ENCODE measurements at places on chromosomes 7 and 10.

- DNase-seq: no peak
These were observed 120.8 kb downstream of the DNAJB6 start for GRCh38 chr7:157457355-157458253.

DNA sequence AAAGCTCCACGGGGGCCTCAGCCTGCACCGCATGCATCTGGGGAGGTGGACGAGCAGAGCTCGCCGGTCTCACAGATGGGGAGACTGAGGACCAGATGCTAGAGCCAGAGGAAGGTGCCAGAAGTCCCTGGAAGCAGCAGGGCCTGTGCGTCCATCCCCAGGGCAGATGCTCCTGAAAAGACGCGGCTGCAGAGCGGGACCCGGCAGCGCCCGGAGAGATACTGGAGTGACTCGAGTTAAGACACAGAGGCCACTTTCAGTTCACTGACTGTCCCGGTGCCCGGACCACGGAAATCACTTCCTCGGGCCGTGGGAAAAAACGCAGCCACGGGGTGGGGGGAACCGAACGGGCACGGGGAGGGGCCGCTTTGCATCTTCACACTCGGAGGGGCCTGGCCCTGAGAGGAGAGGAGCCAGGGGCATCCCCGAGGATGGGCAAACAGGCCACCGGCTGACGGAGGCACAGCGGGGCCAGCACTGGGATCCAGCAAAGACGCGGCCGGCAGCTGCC, 85.4 kb downstream of the FOXL3 start:
- DNase-seq: no peak

- DNase-seq: no peak
These were observed 179.5 kb upstream of the TMEM106B start for GRCh38 chr7:12031638-12032037.

DNA sequence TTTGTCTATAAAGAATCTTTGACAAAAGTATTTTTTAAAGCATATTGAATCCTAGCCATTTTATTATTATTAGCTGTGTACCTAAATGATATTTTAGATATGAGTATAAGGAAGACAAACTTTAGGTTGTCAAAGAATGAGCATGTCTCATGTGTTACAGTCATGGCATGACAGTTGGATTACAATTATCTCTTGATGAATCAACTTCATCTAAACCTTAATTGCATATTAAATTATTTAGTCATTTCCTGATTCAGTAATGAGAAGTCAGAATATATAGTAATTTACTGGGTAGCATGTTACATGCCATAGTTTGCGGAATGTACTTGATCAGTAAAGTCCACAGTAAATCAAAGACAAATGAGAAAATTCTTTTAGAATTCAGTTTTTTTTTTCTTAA, 59.2 kb downstream of the MAPK8 start:
- DNase-seq: no peak

DNA sequence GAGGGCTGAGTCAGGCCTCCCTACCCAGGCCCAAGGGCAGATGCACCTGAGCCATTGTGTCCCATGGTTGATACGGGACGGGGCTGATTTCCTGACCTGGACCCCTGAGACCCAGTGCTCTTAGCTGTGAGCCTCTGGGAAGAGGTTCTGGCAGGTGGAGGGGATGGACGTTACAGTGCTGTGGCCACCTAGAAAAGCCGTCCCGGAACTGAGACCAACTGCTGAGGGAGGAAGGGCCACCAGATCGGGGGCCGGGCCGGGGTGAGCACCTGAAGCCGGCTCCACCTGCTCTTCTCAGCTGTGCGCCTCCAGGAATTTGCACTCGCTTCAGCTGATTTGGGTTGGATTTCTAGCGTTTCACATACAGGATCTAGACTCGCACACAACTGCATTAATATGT, 35.4 kb downstream of the CHST12 start:
- no peak for DNase-seq

GRCh38 chr10:24119896-24120295, 89.0 kb upstream of the KIAA1217 start:
- DNase-seq: no peak

GRCh38 chr7:45078125-45078681, 10.6 kb downstream of the NACAD start:
- no peak for DNase-seq

DNA sequence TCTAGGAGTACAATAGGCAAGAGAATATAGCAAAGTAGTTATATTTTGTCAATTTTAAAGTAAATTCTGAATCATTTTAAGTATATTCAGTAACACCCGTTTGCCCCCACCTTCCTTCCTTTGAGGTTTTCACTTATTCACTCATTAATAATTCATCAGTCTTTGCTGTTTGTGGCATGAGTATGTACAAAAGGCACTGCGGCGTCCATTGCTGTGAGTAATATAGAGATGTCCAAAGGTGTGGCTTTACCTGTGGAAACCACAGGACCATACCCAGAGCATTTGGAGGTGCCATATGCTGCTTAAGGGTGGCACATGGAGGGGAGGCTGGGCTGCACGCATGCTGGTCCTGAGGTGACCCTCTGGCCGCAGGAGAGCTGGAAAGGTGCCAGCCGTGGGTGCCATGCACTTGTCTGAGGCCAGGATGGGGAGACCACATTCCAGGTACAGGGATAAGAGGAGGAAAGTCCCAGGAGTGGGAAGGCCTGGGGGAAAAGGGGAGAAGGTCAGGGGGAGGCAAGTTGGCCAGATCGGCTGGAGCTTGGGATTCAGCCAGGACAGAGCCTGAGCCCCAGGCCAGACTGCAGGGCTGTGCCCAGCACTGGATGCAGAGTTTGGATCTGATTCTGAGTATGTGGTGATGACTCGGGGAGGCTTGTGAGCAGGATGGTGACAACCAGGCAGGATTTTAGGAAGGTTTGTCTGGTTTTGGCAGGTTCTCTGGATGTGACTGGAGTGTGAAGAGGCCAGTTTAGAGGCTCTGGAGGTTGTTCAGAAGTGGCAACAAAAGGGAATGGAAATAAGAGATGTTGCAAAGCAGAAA, 223.4 kb downstream of the MGMT start:
- no peak for DNase-seq

- DNase-seq: peak; percentile 29
These were observed 128.8 kb upstream of the CACNA2D1 start for GRCh38 chr7:82572195-82572880.

DNA sequence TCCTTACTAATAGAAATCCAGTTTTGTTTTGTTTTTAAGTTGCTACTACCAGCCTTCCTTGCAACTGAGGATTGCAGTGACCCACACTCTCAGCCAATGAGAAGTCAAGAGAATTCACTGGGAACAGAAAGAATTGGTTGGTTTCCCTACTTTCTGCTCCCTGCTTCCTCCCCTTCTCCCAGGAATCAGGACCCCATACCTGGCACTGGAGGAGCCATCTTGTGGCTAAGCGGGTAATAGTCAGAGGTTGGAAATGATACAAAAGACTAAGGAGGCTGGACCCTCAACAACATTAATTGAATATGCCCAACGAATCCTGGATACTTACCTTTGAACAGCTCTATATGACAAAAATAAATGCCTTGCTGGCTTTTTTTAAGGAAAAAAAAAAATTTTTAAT, 6.3 kb downstream of the TMEM176A start:
- DNase-seq: no peak

DNA sequence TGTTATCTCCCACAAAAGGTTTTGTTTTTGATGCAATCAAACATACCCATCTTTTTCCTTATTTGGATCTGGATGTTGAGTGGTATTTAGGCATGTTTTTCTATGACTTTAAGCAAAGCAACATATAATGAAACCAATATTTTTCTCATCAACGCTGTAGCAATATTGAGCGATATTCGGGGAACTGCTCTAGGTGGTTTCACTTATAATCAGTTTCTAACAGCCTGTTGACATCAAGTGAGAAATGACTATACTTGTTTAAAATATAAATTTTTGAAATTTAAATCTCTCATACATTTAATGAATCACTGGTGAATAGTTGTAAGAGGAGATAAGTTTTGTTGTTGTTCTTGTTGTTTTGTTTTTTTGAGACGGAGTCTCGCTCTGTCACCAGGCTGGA, 52.8 kb upstream of the CCAR1 start:
- no peak for DNase-seq

DNA sequence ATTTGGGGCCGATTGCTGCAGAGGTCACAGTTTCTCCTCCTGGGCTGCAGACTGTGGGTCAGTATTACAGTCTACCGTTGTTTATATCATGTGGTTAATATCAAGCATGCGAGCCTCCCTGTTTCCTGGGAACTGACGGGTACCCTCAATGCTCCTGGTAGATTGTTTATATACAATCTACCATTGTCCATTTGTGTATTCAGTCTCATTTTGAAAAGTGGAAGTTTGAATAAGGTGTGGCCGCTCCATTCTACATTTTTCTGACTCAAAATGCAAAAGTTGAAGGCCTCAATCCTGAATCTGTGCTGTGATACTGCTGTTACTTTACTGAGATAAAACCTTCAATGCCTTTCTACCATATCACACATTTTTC, 107.9 kb downstream of the ACTR3B start:
- no peak for DNase-seq

DNA sequence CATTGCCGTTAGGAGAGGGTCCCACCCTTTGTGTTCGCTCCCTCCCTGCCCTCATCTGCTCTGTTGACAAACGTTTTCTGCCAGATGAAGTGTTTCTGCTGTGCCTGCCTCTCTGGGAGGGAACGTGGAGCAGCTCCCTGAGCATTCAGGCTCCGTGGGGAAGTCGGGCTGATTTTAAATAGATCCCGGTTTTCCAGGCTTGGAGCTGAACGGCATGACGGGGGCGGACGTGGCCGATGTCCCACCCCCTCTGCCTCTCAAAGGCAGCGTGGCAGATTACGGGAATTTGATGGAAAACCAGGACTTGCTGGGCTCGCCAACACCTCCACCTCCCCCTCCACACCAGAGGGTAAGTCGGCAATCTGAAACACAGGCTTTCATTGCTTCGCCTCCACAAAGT, 101.9 kb upstream of the NPS start:
- no peak for DNase-seq

DNA sequence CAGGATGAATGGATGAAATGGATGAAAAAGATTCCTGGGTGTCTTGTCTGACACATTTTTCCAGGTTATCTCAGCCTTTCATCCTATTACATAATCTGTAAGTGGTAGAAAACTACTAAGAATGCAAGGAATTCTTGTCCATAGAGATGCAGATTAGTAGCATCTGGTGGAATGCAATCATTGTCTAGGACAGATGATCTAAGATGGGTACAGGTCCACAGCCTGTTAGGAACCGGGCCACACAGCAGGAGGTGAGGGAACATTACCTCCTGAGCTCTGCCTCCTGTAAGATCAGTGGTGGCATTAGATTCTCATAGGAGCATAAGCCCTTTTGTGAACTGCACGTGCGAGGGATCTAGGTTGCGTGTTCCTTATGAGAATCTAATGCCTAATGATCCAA, 225.0 kb downstream of the CALN1 start:
- DNase-seq: no peak

- DNase-seq: no peak
These were observed 781.0 kb upstream of the LRRN3 start for GRCh38 chr7:110309941-110310340.

DNA sequence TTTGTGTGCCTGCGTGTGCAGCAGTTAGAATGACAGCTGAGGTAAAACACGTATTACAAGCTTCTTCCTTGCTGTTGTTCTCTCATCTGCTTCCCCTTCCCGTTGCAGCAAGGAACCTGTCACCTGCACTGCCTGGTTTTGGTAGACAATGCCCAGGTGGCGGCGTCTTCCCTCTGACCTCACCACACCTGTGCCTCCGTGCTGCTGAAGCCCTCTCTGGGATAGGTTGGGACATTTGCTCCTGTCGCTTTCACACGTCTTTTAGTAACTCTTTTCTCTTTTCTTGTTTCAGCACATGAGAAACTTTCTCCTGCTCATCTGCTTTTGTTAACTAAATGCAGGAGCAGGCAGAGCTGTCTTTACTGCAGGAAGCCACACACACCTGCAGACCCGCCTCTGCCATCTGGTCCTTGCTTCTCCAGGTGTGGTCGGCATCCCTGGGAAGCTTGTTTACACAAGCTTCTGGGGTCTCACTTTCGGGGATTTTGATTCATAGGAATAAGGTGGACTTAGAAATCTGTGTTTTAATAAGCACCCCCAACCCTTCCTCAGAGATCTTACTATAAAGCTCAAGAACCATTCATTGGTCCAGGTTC, 60.7 kb upstream of the EXOC6 start:
- no peak for DNase-seq

GRCh38 chr7:32516551-32517100, 21.3 kb downstream of the AVL9 start:
- DNase-seq: no peak

DNA sequence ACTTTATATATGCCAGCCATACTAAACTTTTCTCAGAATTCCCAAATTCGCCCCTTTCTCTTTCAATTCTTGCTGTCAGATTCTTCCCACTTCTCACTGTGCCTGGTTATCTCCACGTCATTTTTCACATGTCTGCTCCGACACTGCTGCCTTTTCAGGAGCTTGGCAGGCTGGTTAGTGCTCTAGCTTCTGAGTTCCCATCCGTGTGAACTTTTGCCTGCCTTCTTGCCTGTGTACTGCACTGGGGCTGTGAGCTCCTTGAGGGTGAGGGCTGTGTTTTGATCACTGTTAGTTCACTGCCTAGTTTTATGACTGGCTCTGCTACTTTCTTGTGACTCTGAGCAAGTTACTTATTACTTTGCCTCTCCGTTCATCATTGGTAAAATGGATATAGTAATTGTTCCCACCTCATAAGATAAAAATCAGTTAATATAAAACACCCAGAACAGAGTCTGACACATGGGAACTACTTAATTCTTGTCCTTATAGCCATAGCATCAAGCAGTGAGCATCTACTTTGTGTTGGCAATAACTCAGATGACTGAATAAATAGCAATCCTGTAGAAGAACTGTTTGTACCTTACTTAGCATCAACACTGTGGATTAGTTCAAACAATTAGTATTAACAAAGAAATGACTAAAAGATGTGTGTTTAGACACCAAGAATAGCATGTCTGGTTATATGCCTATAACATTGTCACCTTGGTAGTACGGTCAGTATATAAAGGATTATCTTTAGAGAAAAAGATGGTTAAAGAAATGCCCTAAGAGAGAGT, 5.5 kb downstream of the GSTO1 start:
- no peak for DNase-seq

DNA sequence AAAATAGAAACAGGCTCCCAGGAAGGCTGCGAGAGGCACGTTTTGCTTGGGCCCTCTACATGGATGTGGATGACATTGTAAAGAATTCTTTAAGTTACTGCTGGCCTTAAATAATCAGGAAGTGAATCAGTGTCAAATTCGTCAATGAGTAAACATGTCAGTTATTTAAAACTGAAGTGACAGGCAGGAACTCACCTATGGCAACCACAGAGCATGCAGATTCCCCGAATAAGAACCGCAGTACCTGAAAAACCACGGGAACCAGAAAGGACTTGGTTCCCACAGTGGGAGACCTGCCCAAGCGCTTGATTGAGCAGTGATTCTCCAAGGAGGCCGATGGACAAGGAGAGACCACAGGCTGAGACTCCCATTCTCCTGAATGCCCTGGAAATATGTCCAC, 351.2 kb upstream of the AKR1E2 start:
- no peak for DNase-seq

Measured in stimulated activated CD8-positive, alpha-beta memory T cell treated with anti-CD3 and anti-CD28 coated beads, Interleukin-2, amount 100 ng/mL, for 1 hour (primary cell).